ENCODE measurements at places on chromosomes 7 and 10.

DNA sequence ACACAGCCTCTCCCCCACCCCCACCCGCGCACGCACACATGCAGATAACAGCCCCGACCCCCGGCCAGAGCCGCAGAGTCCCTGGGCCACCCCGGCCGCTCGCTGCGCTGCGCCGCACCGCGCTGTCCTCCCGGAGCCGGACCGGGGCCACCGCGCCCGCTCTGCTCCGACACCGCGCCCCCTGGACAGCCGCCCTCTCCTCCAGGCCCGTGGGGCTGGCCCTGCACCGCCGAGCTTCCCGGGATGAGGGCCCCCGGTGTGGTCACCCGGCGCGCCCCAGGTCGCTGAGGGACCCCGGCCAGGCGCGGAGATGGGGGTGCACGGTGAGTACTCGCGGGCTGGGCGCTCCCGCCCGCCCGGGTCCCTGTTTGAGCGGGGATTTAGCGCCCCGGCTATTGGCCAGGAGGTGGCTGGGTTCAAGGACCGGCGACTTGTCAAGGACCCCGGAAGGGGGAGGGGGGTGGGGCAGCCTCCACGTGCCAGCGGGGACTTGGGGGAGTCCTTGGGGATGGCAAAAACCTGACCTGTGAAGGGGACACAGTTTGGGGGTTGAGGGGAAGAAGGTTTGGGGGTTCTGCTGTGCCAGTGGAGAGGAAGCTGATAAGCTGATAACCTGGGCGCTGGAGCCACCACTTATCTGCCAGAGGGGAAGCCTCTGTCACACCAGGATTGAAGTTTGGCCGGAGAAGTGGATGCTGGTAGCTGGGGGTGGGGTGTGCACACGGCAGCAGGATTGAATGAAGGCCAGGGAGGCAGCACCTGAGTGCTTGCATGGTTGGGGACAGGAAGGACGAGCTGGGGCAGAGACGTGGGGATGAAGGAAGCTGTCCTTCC is 620 bp downstream of the EPO start:
- DNase-seq: no peak

DNA sequence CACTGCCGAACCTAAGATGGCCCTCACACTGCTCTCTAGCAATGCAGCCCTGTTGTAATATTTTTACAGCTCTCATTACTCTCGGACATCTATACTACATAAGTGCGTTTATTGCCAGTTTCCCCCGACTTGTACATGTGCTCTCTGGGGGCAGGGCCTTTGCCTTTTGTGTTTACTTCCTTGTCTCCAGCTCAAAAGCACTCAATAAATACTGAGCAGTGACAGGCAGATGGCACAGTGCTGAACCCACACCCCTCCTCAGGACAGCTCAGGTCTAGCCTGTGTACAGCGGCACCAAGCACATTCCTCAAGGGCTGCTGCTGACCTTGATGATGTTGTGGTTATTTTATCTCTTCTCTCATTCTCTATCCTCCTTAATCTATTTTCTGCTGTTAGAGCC is 68.0 kb upstream of the ELMO1 start:
- no peak for DNase-seq

- no peak for DNase-seq
Measured at GRCh38 chr7:31020652-31021051, 31.5 kb upstream of the ADCYAP1R1 start.

- no peak for DNase-seq
Measured at GRCh38 chr10:13882119-13882711, 295.4 kb downstream of the PRPF18 start.

- DNase-seq: no peak
Measured at GRCh38 chr7:101465131-101465530, 102.5 kb downstream of the COL26A1 start.

- no peak for DNase-seq
Measured at GRCh38 chr10:34373211-34373610, 441.9 kb downstream of the PARD3 start.

DNA sequence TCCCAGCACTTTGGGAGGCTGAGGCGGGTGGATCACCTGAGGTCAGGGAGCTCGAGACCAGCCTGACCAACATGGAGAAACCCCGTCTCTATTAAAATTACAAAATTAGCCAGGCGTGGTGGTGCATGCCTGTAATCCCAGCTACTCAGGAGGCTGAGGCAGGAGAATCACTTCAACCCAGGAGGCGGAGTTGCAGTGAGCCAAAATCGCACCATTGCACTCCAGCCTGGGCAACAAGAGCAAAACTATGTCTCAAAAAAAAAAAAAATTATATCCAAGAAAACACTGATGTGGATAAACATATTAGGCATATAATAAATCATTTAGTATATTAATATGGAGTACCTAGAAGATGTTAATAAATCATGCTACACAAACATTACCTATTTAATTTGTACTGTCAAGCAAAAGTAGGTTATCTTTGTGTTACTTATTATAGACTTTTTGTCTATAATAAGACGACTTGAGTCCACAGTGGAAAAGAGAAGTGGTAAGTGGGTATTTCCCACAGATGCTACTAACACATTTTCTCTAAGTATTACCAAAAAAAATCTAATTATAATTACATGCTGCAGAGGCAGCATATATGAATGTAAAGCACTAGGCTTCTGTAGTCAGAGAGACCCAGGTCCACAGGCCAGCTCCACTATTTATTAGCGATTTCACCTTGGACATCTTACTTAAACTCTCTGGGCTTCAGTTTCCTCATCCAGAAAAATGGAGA is 34.5 kb downstream of the DNMBP start:
- no peak for DNase-seq

DNA sequence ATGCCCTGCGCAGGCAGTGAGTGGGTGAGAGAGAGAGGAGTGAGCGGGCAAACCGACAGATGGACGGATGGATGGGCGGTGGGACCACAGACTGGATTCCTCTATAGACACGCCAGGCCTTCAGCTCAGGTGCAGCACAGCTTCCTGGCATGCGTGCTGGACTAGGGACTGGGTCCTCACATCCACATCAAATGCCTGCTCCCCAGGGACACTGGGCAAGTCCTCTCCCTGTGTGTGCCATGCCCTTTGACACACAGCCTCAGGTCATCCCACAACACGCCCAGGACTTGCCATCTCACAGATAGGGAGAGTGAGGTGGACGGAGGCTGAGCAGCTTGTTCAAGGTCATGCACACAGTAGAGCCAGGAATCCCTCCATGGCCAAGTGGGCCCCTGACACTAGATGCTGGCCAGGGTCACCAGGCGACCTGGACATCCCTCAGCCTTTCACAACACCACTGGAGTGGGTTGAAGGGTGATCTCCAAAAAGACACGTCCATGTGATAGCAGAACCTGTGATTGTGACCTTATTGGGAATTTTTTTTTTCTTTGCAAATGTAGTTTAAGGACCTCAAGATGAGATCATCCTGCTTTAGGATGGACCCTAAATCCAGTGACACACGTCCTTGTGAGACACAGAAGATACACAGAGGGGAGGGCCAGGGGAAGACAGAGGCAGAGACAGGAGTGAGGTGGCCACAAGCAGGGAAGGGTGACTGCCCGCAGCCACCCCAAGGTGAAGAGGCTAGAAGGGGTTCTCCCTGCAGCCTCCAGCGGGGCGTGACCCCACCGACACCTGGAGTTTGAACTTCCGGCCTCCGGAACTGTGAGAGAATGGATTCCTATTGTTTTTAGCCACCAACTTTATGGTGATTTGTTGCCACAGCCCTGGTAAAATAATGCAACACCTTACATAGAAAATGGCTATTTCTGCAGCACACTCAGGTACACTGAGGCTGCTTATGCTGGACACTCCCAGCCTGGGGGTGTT is 155.0 kb upstream of the CHST15 start:
- no peak for DNase-seq

DNA sequence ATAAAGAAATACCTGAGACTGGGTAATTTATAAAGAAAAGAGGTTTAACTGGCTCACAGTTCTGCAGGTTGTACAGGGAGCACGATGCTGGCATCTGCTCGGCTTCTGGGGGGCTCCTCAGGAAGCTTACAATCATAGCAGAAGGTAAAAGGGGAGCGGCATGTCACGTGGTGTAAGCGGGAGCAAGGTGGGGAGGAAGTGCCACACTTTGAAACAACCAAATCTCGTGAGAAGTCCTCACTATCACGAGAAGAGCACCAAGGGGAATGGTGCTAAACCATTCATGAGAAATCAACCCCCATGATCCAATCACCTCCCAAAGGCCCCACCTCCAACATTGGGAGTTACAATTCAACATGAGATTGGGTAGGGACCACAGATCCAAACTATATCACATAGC is 67.7 kb downstream of the AKR1B1 start:
- DNase-seq: no peak

DNA sequence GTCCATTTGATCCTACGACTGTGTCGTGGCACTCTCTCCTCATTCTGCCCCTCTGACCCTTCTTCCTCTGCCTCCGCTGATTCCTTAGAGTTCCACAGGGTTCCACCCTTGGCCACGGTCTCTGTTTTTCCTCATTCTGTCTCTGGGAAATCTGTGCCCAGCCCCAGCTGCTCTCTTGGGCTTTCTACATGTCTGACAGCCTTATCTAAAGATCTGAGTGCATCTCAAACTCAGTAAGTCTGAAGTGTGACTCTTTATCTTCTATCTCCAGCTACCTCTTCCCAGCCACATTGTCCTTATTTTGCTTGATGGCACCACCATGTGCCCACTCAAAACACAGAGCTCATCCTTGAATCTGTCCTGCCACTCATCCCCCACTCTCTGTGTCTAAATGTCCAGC is 62.1 kb upstream of the AQP1 start:
- DNase-seq: no peak

GRCh38 chr10:124221356-124222317 is 128.2 kb upstream of the CHST15 start:
- peak; percentile 67 for DNase-seq

DNA sequence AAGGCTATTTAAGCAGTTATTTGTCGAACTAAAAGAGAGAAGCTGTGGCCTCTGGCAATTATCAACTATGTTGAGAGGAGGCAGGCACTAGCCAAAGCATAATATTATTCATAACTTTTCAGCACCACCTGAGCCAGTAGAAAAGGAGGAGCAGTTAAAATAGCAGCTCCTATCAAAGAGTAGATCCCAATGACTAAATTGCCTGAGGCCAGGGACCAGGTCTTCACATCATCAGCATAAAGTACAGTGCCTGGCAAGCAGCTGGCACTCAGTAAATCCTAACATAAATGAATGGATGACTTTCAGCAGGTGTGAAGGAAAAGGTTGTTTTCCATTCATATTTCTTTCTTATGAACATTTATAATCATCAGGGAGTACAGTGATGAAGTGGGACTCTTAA is 309.0 kb upstream of the IMMP2L start:
- DNase-seq: no peak

- no peak for DNase-seq
Measured at GRCh38 chr10:35594115-35595079, 10.7 kb upstream of the GJD4 start.
